ENCODE measurements at places on chromosomes 6 and 20.
A peak's percentile ranks its signal among the peaks of the same experiment; 100 is the strongest.

GRCh38 chr20:57260934-57261333, 5.5 kb downstream of the BMP7 start:
- DNase-seq: peak; percentile 10

DNA sequence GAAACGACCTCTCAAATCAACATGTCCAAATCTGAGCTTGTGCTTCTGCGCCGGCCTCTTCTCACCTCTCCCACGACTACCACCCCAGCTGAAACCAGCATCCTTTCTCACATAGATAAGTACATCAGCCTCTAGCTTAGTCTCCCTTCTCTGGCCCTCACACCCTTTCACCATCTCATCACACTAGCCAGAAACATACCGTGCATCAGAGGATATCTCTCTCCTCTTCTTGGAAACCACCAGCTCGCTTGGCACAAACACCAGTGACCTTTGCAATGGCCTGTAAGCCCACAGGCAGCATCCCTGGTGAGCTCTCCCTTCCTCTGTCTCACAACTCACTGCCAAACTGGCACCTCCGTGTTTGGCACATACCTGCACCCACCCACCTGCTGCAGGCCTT, 291.8 kb downstream of the EYA4 start:
- DNase-seq: no peak

DNA sequence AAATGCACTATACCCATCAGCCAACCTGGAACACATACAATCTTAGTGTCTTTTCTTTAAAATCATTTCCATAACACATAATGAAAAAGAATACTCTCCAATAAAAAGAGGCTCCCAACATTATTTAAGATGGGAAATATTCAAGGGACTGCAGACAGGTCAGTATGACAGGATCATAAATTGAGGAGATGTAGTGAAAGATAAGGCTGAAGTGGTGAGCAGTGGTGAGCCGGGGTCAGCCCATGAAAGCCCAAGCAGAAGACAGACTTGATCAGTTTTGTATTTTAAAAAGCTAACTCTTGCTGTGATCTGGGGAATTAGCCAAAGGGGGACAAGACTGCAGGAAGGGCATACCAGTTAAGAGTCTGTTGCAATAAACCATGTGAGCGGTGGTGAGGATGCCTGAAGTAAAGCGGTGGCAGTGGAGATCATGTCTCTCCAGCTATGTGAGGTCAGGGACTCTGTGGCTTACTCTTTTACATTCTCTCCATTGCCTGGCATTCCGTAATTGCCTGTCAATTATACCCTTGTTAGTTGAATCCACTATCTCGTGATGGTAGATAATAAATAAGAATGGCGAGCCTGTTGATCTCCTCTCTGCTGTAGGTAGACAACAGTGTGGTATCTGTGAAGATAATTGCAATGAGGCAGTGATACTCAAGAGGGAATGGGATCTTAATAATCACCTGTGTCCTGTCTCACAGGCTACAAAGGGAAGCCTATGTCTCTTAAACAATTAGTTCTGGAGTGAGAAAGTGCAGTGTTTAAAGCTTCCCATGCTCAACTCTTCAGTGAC, 97.4 kb downstream of the FILIP1 start:
- DNase-seq: no peak

DNA sequence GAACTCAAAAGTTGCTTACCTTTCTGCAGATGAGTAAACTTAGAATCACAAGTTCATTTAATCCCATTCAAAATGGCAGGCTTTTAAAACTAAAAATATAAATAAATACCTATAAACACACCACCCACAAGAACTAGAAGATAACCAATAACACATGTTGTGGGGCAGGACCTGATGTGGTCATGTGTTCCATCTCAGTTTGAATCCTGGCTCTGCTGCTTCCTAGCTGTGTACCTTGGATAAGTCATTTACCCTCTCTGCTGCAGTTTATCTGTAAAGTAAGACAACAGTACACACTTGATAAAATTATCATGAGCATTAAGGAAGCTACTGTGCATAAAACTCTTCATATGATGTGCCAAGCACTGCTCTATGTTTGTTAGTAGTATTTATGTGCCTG, 22.0 kb downstream of the TRIM27 start:
- no peak for DNase-seq

DNA sequence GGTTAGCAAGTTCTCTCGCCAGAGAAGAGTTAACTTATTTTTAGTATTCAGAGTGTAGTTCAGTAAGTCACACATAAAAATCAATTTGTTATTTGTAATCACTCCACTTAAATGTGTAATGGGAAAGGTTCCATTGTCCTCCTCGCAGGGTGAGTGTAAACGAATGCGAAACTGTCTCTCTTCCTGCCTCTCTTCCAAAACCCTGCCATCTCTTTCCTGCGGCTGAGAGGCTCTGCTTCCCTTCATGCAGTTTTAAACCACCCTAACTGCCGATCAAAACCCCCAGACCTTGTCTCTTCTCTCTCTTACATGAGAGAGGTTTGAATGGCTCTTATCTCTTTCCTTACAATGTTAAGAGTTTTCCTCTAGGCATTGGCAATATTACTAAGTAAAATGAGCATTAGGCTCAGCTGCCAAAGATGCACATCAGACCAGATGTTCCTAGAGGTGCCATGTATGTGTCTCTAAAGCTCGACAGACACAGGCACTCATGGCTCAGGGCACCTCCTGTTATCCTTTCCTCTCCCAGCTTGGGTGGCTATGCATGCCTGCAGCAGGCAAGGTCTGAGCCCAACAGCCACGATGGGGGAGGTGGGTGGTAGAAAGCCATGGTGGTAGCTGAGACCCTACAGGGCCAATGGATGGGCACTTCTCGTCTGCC, 91.2 kb downstream of the JARID2 start:
- DNase-seq: no peak

GRCh38 chr6:170096191-170096802, 194.6 kb downstream of the DLL1 start:
- DNase-seq: no peak

- no peak for DNase-seq
Observed at GRCh38 chr20:45238139-45238538, 16.2 kb downstream of the SLPI start.

GRCh38 chr6:169156108-169156792, 97.4 kb downstream of the THBS2 start:
- DNase-seq: peak; percentile 23

DNA sequence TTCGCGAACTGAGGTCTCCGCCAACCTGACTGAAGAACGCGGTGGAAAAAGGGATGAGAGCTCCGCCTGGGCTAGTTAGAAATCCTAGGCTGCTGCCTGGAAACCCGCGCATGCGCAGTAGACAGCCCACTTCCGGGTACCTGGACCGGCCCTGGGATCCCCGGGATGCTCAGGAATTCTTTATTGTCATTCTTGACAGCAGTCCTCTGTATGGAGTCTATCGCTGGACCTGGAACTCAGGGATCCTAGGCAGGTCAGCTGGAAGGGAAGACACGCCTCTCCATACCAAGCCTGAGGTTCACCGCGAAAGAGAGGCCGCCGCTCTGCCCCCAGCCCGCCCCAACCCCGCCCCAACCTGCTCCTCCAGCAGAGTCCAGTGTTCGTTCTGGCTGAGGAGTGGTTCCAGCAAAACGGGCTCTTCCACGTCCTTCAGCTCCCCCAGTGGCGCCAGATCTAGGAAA, 1379.2 kb upstream of the DEFB115 start:
- DNase-seq: peak; percentile 24

DNA sequence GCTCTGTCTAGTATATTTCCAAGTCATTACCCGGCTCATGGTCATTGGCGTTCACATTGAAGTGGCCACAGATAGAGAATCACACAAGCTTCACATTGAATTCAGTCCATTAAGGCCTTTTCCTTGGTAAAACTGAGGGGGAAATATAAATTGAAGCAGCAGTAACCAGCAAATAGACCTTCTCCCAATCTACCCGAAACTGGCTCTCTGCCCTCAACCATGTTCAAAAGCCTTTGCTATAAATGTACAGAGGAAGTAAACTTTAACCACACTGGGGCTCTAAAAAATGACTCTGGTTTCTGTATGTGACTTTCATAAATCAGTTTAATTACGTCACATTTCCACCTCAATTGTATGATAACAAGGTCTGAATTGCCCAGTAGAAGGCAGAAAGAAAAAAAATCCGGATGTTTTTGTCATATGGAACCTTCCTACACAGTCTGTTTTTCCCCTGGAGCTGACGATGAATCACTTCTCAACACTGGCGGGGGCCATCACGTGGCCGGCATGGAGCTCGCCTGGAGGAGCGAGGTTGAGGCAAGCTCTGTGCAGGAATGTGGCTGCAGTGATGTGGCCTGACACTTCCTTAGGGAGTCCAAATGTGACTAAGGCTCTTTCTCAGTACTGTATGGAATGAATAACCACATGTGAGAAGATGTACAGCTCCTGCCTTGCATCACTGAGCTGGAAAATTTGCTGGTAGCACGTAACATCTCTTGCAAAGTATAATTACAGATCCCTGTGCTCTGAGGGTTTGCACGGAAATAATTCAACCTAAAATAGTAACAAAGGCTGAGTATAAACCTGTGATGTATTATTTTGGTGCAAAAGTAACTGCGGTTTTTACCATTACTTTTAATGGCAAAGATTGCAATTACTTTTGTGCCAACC, 58.6 kb upstream of the SNX9 start:
- peak; percentile 99 for DNase-seq

GRCh38 chr6:139373154-139373927, 1.1 kb downstream of the CITED2 start:
- peak; percentile 55 for DNase-seq

DNA sequence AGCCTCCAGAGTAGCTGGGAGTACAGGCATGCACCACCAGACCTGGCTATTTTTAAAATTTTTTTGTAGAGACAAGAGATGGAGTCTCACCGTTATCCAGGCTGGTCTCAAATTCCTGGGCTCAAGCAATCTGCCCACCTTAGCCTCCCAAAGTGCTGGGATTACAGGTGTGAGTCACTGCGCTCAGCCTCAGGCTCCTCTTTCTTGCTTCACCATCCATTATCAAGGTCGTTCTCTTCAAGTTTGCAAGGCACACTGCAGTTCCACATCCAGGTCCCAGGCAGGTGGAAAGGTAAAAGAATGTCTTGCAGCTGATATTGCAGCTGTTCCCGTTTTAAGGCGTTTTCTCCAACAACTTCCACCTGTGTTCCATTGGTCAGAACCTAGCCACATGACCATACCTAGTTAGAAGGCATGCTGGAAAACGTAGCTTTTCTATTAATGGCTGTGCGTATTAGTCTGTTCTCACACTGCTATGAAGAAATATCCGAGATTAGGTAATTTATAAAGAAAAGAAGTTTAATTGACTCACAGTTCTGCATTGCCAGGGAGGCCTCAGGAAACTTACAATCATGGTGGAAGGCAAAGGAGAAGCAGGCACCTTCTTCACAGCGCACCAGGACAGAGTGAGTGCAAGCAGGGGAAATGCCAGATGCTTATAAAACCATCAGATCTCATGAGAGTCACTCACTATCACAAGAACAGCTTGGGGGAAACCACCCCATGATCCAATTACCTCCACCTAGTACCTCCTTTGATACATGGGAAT, 51.7 kb downstream of the PCNA start:
- no peak for DNase-seq

- no peak for DNase-seq
Observed at GRCh38 chr6:38876475-38876874, 161.4 kb downstream of the DNAH8 start.

DNA sequence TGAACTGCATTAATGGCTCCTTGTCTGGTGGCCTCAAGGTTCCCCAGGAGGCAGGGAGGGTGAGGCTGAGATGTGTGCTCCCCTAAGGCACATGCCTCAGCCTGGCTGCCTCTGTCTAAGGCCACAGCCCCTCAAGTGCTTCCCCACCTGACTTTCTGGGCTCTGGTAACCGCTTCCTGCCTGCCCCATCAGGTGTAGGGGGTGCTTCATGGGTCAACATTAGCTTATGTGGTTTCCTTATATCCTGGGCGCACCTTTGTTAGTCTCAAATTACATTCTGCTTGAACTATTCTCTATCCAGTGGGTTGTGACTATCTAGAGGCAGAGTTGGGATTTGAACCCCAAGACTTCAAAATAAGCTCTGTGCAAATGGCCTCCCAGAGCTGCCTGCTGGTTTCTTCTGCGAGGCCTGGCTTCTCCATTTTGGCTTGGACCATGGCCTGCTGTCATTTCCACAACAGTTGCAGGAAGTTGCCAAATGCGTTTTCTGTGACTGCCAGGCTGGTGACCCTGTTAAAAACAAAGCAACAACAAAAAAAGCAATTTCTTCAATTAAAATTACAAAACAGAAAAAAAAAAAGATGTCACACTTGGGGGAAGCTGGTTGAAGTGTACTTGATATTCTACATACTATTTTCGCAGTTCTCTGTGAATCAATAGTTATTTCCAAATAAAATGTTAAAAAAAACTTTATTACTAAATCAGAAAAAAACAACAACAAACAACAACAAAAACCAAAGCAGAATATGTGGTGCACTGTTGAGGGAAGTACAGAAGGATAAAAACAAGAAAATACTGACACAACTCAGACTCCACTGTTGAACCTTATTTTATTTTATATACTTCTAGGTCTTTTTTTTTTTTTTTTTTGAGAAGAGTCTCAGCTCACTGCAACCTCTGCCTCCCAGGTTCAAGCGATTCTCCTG, 20.0 kb upstream of the ZNFX1 start:
- DNase-seq: no peak

DNA sequence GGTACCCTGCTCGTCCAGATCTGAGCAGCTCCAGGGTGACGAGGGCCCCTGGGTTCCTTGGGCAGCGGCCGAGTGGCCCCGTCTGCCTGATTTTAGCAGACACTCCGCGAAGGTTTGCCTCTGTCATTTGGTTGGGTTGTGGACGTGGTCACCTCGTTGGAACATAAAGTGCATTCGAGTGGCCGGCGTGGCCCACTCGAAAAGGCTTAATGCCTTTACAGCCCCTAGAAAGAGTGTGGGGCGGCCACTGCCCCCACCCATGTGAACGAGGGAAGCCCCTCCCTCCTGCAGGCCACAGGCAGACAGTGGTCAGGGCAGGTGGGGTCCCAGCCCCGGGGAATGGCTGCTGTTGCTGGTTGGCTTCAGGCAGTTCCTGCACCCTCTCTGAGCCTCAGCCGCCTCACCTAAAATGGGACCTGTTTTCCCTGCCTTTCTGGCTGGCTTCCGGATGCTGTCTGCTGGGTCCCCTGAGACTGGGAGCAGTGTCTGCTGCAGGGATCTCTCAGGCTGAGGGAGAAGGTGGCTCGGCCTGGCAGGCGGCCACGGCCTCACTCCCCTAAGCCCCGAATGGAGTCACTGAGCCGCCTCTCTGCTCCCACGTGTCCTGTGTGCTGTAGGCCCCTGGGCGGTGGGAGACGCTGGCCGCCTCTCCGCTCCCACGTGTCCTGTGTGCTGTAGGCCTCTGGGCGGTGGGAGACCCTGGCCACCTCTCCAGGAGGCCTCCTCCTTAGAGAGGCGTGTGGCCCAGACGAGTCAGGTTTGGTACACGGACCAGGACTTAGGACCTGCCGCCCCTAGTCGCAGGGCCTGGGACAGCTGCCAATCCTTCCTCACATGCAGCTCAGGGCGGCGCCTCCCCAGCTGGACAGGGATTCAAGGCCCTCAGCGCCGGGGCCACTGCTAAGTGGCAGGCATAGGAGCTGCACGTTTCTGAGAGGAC, 233.0 kb downstream of the ERMARD start:
- DNase-seq: no peak

GRCh38 chr6:142945446-142946180, 637 bp upstream of the HIVEP2 start:
- no peak for DNase-seq

GRCh38 chr6:160974304-160974771, 17.2 kb upstream of the MAP3K4 start:
- peak; percentile 92 for DNase-seq
